ENCODE measurements at places on chromosomes 5 and 9. TPM values are rescaled to one million over a fixed set of nuclear protein-coding genes. Genes with fewer than 3 reads are reported as not detected.

Gene LCN1
- 0.20 TPM for total RNA-seq

Gene STING1
- total RNA-seq: 76.5 TPM

Gene CSF2
- not detected for total RNA-seq

Gene GIN1
- 5.3 TPM for total RNA-seq

Gene DRD1
- 1.2 TPM for total RNA-seq

Gene DEPDC1B
- 0.63 TPM for total RNA-seq

All from smooth muscle cell of the pulmonary artery (primary cell).